ENCODE measurements at places on chromosomes 5 and 9.

DNA sequence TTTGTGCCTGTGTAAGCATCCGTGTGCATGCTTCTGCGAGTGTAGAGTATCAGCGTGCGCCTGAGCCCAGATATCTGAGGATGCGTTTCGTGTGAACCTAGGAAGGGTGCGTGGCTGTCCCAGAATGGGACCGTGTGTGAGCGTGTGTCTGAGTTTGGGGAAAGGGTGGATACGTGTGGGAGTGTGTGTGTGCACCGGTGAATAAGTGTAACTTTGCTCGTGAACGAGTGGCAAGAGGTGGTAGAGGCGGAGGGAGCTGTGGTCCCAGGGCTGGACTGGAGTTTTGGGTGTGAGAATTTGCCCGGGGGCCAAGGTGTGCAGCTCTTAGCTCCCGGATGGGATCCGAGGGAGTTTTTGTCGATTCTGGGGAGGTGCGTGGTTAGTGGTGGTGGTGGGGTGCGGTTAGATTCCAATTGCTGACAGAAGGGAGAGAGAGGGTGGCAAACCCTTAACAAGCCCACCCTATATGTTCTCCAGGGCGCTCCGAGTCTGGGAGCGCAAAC is 686 bp upstream of the COL27A1 start:
- DNase-seq: no peak

- no peak for DNase-seq
Observed at GRCh38 chr5:67620424-67621397, 424.1 kb upstream of the CD180 start.

DNA sequence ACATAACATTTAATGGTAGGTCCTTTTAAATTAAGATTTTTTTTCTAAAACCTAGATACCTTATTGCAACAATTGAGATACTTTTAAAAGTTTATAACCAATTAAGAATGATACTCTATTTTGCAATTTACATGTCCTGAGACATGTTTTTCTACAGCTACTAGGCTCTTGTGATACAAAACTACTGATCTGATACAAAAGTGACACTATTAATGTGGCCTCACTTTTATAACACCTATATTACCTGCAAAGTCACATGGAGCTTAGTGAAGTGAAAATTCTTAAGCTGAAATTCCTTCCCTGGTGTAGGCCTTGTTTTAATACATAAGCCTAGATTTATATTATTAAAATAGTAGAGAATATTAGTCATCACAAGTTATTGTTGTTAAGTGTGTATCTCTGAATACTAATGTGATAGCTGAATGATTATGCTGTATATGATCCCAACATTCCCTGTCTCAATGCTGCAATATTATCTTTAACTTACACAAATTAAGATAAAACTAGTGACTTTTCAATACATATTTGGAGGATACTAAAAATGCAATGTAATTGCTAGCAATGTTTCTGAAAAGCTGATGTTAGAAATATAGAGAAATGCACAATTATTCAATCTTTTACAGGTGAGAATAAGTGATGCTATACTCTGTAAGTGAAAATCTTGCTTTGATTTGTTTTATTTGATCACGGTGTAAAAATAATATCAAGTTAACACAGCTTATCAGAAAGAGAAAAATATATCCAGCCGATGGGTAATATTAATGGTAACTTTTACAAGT is 2.6 kb downstream of the NFIB start:
- DNase-seq: no peak

GRCh38 chr5:14270209-14270702 is 127.1 kb downstream of the TRIO start:
- peak; percentile 62 for DNase-seq

GRCh38 chr5:73186976-73187375 is 14.0 kb downstream of the TMEM174 start:
- DNase-seq: no peak

DNA sequence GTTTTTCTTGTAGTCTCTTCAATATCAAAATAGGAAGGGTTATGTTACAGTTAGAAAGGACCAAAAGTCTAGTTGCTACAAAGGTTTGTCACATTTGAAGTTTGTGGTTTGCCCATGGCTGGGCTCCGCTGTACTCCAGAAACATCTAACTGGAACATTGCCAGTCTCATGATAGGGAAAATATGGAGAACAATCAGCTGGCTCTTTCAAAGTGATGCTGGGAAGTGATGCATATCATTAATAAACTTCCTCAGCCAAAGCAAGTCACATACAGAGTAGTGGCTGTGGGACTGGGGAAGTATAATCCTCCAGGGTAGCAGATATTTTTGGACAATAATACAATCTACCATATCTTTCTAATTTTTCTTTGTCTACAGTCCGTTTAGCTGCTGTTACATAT is 8.8 kb downstream of the BTF3 start:
- no peak for DNase-seq

DNA sequence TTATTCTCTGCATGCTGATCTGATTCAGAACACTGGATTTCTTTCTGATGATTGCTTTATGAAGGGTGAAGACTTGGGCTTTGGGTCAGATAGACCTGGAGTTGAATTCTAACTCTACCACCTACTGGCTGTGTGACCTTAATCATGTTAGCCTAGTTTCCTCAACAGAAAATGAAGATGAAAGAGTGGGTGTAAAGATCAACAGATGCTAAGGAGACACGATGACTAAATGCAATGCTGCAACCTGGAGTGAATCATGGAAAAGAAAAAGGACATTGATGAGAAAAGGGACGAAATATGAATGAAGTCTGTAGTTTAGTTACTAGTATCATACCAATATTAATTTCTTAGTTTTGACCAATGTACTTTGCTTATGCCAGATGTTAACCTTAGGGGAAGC is 27.8 kb upstream of the DENND1A start:
- DNase-seq: no peak

DNA sequence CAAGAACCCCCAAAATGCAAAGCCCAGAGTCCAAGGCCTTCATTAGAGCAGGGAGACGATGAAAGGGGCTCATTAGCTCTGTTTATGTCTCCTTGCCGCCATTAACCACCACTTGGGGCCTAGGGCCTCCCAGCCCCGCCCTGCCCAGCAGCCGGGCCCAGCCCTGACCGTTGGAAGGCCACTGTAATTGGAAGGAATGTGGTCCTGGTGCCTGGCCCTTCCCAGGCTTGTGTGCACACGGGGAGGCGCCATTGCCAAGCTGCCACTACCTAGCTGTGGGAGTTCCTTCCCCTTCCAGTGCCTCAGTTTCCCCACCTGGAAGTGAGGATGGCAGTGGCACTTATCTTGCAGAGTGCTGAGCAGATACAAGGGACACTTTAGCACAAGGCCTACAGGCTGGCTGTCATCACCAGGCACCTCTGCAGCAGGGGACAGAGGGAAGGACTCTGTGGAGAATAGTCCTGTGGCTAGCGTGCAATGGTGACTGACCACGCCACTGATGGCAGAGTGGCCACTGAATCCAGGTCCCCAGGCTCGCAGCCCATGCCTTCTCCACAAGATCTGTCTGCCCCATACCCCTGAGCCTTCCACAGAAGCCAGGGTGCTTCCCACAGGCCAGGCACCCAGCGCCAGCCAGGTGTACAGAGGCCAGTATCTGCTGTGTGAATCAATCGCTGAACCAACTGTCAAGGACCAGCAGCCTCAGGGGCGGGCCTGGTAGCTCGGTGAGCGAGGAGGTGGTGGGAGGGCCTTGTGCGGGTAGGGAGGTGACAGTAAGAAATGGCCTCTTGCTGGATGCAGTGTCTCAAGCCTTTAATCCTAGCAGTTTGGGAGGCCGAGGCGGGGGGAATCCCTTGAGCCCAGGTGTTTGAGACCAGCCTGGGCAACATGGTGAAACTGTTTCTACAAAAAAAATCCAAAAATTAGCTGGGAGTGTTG is 20.8 kb downstream of the GBGT1 start:
- DNase-seq: no peak

GRCh38 chr9:100554935-100555401 is 22.9 kb upstream of the CAVIN4 start:
- peak; percentile 46 for DNase-seq

DNA sequence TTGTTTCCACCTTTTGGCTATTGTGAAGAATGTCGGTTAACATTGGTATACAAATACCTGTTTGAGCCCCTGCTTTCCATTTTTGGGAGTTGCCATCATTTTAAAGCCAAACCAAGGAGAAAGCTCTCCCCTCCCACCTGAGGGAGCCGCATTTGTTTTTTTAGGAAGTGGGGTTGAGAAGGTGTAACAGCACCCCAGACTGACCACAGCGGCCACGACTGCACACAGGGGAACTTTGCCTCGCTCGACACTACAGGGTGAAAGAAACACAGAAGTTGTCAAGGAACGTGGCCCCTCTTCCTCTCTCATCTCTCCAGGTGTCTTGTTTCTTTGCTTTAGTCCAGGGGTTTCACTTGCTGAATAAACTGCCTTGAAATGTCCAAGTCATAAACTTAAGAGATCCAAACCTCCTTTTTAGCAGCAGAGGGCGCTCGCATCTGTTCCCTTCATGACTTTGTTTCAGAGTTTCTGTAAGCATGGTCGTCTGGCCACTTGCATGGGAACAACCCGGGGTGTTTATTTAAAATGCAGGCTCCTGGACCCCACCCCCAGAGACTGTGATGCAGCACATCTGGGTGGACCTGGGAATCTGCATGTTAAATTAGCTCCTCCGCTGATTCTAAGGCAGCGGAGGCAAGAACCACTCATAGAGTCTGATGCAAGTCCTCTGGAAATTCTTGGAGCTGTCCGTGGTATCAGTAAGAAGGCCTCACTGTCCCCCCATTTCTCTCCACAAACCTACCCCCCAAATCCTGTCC is 2.1 kb upstream of the TTLL11 start:
- DNase-seq: no peak

- no peak for DNase-seq
Observed at GRCh38 chr9:104232781-104233341, 138.8 kb downstream of the SMC2 start.

GRCh38 chr5:157602505-157602904 is 26.9 kb upstream of the ADAM19 start:
- no peak for DNase-seq

DNA sequence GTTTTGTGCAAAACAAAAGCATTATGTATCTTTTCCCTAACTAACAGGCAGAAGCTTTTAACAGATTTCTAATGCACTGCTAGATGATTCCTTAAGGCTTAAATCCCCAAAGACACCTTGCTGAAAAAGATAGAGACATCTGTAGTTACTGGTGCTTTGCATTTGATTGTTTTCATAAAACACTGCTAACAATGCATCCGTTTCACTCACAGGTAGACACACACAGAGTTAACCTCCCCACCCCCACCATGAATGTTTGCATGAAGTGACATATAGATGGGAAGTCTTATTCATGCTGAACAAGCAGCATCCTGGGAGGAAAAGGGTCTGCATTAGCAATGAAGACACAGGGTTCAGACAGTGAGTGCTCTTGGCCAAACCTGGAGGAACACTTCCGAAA is 100.9 kb downstream of the ASTN2 start:
- DNase-seq: no peak

- no peak for DNase-seq
Observed at GRCh38 chr5:170173227-170173626, 59.6 kb upstream of the C5orf58 start.

- no peak for DNase-seq
Observed at GRCh38 chr9:27595733-27596132, 22.5 kb upstream of the C9orf72 start.

DNA sequence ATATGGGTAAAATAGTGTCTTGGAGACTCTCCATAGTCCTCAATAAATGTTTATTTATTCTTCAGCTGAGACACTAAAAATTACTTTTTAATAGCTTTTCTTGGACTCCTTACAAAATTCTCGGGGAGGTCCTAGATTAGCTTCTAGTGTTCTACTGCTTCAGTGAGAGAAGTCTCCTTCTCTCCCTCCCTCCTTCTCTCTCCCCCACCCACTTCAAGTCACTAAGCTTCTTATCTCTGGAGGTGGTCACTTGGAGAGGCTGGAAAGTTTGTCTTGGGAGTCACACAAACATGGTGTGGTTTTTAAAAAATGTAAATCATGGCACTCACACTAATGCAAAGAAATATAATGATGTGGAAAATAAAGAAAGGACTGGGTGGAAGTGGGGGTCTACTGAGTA is 64.1 kb downstream of the SEMA6A start:
- no peak for DNase-seq

DNA sequence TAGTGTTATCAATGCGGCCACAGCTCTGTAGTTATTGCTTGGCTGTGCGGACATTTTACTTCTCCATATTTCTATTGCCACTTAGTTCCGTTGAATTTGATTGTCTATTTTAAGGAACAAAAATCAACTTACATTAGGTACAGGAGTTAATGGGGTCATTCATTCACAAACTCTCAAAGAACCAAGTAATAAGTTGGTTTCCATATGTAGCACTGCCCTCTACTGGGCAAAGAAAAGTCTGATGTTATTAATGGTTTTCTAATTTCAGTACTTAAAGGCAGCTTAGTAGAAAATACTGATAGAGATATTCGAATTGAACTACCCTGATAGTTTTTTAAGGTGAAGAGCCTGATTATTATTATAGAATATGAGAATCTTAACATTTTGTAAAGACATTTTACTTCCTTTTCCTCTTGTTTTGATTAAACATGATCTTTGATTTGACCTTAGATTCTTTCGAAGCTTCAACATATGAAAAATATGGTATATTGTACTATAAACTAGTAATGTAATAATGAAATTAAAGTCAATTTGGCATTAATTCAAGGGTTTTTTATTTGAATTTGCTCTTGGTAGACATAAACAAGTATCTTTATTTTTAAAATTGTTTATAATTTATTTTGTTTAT is 119.5 kb upstream of the CTNND2 start:
- DNase-seq: no peak

- no peak for DNase-seq
Observed at GRCh38 chr9:18626046-18626698, 152.2 kb downstream of the ADAMTSL1 start.

DNA sequence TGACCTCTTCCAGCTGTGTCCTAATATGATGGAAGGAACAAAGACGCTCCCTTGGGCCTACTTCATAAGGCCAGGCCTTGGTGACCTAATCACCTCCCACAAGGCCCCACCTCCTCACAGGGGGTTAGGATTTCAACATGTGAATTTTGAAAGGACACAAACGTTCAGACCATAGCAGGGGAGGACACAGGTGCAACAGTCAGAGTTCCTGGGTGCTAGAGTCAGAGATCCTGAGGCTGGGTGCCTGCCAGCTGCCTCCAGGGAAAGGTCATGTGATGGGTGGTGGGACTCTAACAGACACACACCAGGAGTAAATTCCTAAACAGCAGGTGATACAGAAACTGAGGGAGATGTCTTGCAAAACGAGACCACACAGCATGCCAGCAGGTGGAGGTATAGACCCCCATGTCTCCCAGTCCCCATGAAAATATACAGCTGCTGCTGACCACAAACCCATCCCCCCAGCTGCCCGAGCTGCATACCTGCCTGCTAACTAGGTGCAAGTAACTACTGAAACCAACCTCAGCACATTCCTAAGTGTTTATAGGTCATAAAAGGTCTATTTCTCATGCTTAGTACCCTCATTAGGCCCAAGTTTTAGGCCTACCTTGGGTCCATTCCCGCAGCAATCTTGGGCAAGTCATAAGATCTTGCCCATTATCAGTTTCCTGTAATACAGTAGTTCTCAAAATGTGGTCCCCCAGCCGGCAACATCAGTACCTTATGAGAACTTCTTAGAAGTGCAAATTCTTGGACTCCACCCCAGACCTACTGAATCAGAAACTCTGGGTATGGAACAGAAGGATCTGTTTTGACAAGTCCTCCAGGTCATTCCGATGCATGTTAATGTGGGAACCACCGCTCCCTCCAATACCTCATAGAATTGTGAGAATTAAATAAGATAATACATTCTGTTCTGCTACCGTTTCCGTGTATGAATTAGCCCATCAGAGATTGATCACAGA is 245.3 kb downstream of the ENC1 start:
- DNase-seq: no peak

- DNase-seq: no peak
Observed at GRCh38 chr5:107980923-107981692, 310.4 kb upstream of the EFNA5 start.

- no peak for DNase-seq
Observed at GRCh38 chr5:176854164-176854563, 43.8 kb downstream of the UNC5A start.
